Activated CD4-positive, alpha-beta T cell treated with anti-CD3 and anti-CD28 coated beads, Interleukin-2, amount 50 U/mL, for 1 hour (primary cell): ENCODE measurements at places on chromosomes 12 and 14.

- DNase-seq = no peak
These were observed 20.9 kb downstream of the ISCA2 start for GRCh38 chr14:74514471-74514941.

DNA sequence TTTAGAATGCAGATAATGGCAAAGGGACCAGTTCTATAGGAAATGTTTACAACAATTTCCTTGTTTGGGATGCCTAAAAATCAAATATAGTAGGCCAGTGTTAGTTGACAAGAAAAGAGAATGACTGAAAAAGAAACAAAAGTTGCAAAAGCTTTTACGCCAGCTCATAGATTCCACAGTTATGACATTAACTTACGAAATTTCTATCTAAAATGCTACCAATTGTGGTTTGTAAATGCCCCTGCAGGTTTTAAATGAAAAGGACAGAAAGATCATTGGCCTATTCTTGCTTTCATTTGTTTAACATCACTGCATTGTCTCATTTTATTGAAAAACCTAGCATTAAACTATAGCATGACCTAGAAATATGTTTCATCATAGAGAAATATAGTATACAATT lies 345.8 kb downstream of the CCDC91 start:
- DNase-seq = no peak

DNA sequence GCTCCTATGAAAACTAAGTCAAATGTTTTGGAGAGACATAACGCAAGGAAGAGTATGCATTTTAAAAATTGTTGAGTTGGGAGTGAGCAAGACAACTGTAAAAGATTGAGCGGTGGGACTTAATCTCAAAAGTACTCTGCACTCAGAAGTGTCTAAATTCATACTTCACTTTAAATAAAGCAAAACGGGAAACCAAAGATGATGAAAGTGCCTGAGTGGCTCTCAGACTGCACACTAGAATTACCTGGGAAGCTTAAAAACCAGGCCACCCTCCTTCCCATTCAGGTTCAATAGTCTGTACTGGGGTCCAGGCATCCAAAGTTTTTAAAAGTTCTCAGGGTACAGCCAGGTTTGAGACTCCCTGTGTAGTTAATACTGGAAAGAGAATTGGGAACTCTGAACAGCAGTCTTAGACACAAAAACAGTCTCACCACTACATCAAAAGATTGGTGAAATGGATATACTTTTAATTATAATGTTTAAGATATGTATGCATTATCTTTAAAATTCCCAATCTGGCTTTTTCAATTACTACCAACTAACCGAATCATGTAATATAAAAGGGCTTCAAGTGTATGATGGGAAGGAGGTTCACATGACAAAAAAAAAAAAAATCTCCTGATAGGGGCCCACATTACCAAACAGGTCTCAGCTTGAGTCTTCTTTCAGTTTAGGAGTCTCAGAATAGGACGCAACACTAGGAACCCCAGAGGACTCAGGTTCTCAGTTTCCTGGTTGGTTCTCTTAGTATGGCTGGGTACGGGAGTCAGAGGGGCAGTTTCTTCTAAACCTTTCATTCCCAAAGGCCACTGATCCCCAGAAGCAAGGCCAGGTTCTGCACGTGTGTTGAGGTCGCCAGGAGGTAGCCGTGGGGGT lies 1.0 kb downstream of the HOMEZ start:
- DNase-seq = no peak

DNA sequence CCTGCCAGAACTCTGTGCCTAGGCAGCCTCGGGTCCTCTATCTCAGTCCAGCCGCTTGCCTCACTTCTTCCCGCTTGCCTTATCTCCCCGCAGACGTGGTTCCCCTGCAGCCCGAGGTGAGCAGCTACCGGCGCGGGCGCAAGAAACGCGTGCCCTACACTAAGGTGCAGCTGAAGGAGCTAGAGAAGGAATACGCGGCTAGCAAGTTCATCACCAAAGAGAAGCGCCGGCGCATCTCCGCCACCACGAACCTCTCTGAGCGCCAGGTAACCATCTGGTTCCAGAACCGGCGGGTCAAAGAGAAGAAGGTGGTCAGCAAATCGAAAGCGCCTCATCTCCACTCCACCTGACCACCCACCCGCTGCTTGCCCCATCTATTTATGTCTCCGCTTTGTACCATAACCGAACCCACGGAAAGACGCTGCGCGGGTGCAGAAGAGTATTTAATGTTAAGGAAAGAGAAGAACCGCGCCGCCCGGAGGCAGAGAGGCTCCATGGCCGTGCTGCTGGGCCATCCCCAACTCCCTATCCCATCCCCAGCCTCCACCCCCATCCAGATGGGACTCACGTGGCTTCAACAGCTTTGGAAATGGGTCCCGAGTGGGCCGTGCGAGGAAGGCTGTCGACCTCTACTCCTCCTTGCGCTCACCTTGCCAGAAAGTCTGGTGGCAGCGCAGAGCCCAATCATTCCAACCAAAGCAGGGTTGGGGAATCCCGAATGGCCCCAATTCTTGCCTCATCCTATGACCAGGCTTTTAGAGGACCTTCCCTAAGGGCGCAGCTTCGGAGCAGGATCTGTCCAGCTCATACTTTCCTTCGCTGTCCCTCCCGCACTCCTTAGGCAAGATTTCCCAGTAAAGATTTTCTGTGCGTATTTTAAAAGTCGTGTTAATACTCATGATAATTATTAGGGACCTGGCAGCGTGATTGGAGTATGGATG lies 6.5 kb downstream of the HOXC13 start:
- DNase-seq = no peak
